ENCODE measurements at places on chromosomes 16 and 17. TPM values are rescaled to one million over a fixed set of nuclear protein-coding genes. Genes with fewer than 3 reads are reported as not detected.
A peak's percentile ranks its signal among the peaks of the same experiment; 100 is the strongest.

The KRTAP4-8 gene
- polyA plus RNA-seq = not detected

The PRKCB gene
- not detected for polyA plus RNA-seq

The NPIPB2 gene
- polyA plus RNA-seq = 5.2 TPM

The ZG16 gene
- polyA plus RNA-seq = not detected

DNA sequence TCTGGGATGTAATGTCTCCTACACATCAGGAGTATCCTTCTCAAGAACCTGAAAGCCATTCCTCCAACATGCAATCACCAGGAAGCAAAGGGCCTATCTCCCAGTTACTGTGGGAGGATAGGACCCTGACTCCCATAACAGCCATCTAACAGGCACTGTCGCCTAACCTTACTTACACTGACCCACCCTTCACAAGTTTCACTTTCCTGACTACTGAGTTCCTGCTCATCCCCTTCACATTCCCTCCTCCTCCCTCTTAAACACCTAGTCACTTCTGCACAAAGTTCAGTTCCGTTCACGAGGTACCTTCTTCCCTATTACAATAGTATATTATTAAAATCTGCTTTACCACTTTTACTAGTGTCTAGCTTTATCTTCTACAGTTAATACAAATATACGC is 1.3 kb downstream of the C17orf67 start:
- DNase-seq = no peak

DNA sequence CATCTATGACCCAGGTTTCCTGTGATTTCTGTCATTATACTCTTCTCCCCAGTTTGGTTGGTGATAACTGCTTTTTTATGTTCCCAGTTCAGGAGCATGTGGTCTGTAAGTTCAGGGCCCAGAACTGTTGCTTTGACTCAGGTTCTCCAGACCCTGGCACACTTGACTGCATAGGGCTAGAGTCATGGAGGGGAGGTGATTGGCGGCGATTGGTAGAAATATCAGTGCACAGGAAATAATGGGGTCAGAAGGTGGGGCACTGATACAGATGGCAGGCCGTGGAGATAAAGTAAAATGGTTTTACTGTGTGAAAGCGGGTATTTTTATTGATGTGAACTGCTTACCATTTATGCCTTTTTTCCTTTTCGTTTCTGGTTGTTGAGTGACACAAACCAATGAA is 28.7 kb downstream of the TAC4 start:
- DNase-seq = no peak

DNA sequence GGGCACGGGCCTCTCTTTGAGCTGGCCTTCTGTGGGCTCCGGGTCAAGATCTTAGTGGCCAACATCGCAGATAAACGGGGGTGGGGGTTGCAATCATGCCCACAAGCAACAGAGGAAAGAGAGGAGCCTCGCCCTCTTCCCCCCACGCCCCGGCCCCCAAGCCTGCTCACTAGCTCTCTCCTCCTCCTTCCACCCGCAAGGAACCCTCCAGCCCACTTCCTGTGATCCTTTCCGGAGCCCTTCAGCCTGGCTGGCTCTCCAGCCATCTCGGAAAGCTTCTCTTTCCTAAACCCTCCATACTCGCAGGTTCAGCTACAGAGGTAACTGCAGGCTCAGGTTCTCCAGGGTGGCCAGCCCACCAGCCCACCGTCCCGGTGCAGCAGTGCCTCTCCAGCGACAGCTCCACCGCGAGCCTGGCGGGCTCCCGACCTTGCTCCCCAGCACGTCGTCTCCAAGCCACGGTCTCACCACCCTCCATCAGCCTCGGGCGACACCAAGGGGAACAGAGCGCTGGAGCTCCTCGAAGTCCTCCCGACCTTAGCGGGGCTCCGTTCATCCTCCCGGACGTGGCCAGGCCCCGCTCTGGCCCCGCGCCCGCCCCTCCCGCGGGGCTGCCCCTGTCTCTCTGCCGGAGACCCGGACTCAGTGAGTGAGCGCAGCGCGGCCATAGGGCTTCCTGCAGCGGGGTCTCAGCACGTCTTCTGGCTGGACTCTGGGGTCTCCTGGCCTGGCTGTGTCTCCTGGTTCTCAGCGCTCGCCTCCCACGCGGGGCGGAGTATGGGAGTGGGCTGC is 12.9 kb upstream of the ODF4 start:
- DNase-seq = no peak

DNA sequence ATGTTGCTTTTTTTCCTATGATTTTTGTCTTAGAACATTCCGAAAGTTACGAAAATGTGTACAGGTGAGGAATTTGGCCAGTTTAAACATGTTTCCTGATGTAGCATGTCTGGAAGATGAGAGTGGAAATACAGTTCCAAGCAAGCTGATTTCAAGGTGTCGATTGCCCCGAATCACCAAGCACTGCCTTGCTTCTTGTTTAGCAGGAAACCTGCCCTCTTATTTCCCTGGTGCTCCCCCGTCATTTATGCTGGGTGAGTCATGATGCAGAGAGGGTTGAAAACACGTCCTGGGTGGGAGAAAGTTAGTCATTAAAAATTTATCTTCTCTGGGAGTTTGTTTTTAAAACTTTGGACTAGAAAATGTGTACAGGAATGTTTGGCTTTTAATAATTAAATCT is 608.6 kb upstream of the EEF2KMT start:
- no peak for DNase-seq

DNA sequence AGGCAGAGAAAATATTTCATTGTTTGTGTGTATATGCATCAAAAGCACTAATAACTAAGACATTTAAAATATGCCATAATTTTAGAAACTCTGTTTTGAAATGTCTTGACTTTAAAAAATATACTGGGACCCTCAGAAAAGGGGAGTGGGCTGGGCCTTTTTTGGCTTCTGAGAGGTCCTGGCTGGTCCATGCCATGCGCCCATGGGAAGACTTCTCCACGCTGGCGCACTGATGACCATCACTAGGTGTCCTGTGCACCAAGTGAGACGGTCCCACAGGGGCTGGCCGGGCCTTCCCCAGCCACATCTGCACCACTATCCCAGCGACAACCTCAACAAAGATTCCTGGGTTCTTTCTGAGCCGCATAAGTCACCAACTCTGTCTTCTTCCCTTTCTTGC is 27.0 kb upstream of the WFIKKN2 start:
- DNase-seq = no peak

- peak; percentile 50 for DNase-seq
Observed at GRCh38 chr17:49997773-49998703, 3.0 kb upstream of the DLX3 start.

- DNase-seq = no peak
Observed at GRCh38 chr17:76017481-76018339, 9.4 kb downstream of the EVPL start.

- DNase-seq = peak; percentile 34
Observed at GRCh38 chr16:72637306-72637705, 410.6 kb downstream of the ZFHX3 start.

- no peak for DNase-seq
Observed at GRCh38 chr17:59298521-59298920, 32.9 kb upstream of the YPEL2 start.

Measured in AG04450 (cell line).